Left kidney (tissue), 8 donors: ENCODE measurements at places on chromosomes 6 and 20. TPM values are rescaled to one million over a fixed set of nuclear protein-coding genes. Genes with fewer than 3 reads are reported as not detected.

GRCh38 chr6:26611599-26611998 is 14.8 kb downstream of the ABT1 start:
- no peak for DNase-seq

DNA sequence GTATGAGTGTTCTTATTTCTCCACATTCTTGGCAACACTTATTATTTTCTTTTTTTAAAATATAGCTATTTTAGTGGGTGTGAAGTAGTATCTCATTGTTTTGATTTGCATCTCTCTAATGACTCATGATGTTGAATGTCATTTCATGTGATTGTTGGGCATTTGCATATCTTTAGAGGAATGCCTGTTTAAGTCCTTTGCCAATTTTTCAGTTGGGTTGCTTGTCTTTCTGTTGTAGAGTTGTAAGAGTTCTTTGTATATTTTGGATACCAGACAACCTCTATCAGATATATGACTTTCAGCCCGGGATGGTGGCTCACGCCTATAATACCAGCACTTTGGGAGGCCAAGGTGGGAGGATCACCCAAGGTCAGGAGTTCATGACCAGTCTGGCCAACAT is 5.1 kb upstream of the POPDC3 start:
- DNase-seq, result no peak

DNA sequence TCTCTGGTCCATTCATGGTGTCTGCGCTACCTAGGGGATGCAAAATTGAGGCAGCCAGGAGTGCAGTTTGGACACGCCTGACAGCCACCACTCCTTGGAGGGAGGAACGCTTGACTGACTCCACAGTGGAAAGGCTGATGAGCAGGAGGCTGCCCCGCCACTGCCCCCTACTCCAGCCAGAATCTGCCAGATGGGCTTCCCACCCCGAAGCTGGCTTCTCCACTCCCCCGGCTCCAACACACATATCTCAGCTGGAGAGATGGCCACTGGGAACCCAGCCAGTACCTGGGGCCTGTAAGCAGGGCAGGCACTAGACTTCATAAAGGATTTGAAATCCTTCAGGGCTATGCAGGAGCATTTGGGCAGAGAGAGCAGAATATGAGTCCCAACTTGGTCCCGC is 51.4 kb upstream of the BLCAP start:
- no peak for DNase-seq

DNA sequence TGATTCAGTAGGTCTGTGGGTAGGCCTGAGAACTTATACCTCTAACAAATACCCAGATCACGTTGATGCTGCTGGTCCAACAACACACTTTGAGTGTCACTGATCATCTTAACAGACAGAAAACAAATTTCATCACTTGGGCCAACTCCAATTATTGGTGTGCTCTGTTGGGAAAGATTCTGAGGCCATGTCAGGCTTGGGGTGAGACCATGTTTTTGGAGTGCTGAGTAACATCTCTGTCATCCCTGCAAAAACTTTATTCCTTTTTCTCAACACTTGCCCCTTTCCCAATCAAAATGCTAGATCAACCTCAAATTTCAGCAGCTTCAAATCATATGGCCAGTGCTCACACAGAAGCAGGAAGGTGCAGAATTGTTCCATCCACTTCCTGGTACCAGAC is 108.8 kb upstream of the TENT5A start:
- no peak for DNase-seq

The KIF25 gene
- polyA plus RNA-seq, result 0.76 TPM

The CDSN gene
- not detected for polyA plus RNA-seq

The NKAPL gene
- 2.9 TPM for polyA plus RNA-seq

GRCh38 chr6:3776881-3777507 is 25.5 kb upstream of the PXDC1 start:
- DNase-seq, result no peak

The LY86 gene
- polyA plus RNA-seq, result 1.1 TPM

GRCh38 chr6:29490552-29490951 is 2.8 kb upstream of the MAS1L start:
- DNase-seq, result no peak

The CCDC170 gene
- polyA plus RNA-seq, result 5.3 TPM

DNA sequence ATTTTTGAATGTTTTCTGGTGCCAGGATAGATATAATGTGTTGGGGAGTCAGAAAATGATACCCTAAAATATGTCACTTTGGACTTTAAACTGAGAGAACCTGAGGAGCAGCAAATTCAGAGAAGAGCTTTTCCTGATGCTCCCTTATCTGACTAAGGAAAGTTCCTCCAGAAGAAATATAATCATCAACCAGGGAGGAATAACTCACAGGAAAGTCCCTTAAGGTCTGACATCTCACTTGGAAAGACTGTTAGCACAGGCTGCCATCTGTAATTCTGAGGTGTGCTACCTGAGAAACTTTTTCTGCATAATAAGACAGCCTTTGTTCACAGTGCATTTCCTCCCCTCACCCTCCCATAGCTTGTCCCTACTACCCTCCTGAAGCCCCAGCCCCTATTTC is 218.6 kb downstream of the SYNE1 start:
- DNase-seq, result no peak
